ENCODE measurements at places on chromosomes 12 and 14.

GRCh38 chr14:61387076-61387475 is 65.7 kb downstream of the PRKCH start:
- H3K27ac ChIP-seq, result no peak overlapping the region
- H3K27me3 ChIP-seq, result no peaks in the 10 kb centered on the region
- DNase-seq, result no peak
- peaks cover 29% of the 10 kb centered on the region for H3K4me1 ChIP-seq

DNA sequence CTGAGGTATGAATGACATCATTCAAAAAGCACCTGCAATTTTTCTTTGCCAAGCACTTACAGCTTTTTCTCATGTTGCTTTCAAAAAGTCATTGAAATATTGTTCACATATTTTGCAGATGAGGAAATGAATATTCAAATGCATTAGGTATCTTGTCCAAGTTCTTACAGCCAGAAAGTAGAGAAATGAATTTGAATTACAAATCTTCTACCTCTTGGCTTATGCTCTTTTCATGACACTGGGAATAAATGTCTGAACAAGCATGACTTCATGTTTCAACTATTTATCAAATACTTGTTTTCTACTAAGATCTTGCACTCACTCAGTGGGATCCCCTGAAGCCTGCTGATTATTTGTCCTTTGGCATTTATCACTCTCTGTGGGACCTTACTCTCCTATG is 267.2 kb upstream of the BTG1 start:
- H3K27ac ChIP-seq, result no peak overlapping the region
- no peaks in the 10 kb centered on the region for H3K27me3 ChIP-seq
- H3K36me3 ChIP-seq, result no peaks in the 10 kb centered on the region
- no peak overlapping the region for H3K4me3 ChIP-seq
- DNase-seq, result no peak

DNA sequence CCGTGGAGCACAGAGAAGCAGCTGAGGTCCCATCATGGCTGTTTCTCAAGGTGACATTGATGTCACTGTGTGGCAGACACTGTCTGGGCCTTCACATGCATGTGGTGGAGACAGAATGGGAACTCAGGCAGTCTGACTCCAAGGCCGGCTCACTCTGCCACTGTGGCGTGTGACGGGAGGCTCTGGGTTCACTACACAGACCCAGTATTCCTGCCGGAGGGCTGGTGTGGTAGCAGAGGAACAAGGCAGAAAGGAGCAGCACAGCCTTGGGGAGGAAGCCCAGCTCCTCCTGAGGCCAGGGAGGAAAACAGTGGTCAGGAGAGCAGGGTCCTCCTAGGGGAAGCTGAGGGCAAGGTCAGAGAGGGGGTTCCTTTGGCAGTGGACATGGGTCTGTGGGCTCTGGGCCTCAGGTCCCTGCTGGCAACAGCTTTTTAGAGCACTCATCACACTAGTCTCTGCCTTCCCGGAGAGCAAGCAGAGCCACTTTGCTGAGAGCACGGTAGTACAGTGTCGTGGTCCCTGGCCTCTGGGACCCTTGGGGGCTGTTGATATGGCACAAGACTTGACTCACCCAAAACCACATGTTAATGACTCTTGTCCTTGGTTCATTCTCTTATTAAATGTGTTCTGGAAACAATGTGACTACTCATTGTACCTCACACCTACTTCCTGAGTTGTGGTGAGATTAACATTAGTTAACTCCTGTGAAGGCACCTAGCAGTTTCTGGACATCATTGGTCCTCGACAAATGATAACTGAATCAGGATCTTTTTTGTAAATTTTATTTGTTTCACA is 21.3 kb downstream of the DCAF4 start:
- DNase-seq, result no peak
- H3K4me1 ChIP-seq, result peaks cover 2% of the 10 kb centered on the region
- no peak overlapping the region for H3K4me3 ChIP-seq
- peaks cover 40% of the 10 kb centered on the region for H3K36me3 ChIP-seq

DNA sequence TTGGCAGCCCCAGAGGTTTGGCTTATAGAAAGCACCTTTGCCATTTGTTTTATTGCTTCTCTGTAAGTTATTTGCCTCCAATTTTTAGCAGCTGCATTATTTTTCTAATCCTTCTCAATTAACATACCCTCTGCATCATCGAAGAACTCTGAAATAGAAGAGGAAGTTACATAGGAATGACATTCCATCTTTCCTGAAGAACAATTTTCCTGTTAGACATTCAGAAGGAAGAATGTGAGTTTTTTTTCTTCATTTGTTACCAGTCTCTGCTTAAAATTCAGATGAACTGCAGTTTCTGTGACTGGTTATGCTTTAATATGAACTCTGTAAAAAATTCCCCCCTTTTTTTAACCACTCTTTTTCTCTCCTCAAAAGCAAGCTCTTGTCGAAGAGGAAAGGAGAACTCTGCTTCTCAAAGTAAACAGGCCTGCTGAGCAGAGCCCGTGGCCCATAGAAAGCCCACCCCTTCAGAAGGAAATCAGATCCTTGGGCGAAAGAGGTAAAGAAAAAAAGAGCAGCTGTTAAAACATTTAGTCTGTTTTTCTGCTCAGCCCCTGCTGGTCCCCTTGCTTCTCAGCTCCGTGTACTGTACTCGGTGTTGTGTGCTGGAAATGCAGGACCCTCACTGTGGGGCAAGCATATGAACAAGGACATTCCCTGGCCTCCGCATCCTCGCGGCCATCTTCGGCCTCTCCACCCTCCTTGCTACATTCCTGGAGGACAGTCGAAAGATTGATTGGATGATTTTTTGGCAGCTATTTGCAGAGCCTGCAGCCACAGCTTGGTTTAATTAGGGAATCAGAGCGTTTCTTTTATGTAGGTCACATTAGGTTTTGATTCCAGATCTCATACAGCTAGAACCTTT is 164.4 kb upstream of the LRIG3 start:
- H3K27me3 ChIP-seq, result no peaks in the 10 kb centered on the region
- no peak for DNase-seq
- no peak overlapping the region for H3K27ac ChIP-seq
- no peaks in the 10 kb centered on the region for H3K4me1 ChIP-seq

- H3K27me3 ChIP-seq, result no peaks in the 10 kb centered on the region
- H3K36me3 ChIP-seq, result no peaks in the 10 kb centered on the region
- DNase-seq, result no peak
These were observed 48.8 kb downstream of the KCNJ8 start for GRCh38 chr12:21725731-21726130.

DNA sequence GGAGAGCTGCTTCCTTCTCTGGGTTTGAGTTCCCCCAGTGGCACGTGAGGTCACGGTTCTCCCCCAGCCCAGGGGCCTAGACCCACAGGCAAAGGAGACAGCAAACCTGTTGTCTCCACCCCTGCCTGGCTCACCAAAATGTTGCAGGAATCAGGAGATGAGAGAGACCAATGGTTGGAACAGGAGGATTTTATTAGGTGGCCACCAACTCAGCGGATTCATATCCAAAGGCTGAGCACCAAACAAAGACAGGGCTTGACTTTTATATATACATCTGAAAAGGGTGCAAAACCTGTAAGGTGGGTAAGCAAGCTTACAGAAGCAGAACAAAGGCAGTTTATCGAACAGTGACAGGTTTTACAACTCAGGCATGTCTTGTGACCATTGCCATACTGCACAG is 9.2 kb upstream of the ADAM21 start:
- no peak overlapping the region for H3K27ac ChIP-seq
- H3K36me3 ChIP-seq, result no peaks in the 10 kb centered on the region
- no peak overlapping the region for H3K4me3 ChIP-seq
- no peaks in the 10 kb centered on the region for H3K4me1 ChIP-seq
- H3K27me3 ChIP-seq, result no peaks in the 10 kb centered on the region

GRCh38 chr14:44962334-44963043 is 499 bp downstream of the TOGARAM1 start:
- DNase-seq, result no peak
- no peak overlapping the region for H3K27ac ChIP-seq
- H3K27me3 ChIP-seq, result no peaks in the 10 kb centered on the region
- H3K4me3 ChIP-seq, result no peak overlapping the region

- peaks cover 34% of the 10 kb centered on the region for H3K4me1 ChIP-seq
- no peak overlapping the region for H3K27ac ChIP-seq
- DNase-seq, result no peak
- peaks cover 46% of the 10 kb centered on the region for H3K36me3 ChIP-seq
- H3K4me3 ChIP-seq, result no peak overlapping the region
These were observed 12.3 kb downstream of the NUDT4 start for GRCh38 chr12:93390031-93390430.

DNA sequence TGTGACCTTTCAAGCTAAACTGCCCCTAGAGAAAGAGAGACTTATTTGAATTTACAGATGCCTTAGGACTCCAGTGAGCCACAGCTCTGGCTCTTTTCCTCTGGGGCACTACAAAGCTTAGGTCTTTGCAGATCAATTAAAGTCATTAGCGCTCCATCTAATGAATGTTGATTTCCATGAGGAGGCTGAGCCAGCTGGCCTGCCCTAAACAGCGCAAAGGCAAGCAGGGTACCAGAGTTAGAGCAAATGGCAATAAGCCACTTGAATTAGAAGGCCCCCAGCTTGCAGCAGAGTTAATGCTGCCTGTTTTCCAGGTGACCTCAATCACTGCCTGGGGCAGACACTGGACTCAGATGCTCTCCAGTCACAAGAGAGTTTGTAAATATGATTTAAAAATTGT is 695.3 kb downstream of the DIO2 start:
- H3K4me1 ChIP-seq, result no peaks in the 10 kb centered on the region
- H3K27me3 ChIP-seq, result no peaks in the 10 kb centered on the region
- no peak overlapping the region for H3K4me3 ChIP-seq
- no peak overlapping the region for H3K27ac ChIP-seq
- H3K36me3 ChIP-seq, result no peaks in the 10 kb centered on the region
- DNase-seq, result no peak
